ENCODE measurements at places on chromosomes 2 and 18.

- DNase-seq: no peak
These were observed 37.5 kb upstream of the NEB start for GRCh38 chr2:151771599-151772358.

- DNase-seq: no peak
These were observed 238.8 kb downstream of the IKZF2 start for GRCh38 chr2:212912445-212913103.

GRCh38 chr2:136091899-136092298 is 26.1 kb downstream of the CXCR4 start:
- DNase-seq: no peak

DNA sequence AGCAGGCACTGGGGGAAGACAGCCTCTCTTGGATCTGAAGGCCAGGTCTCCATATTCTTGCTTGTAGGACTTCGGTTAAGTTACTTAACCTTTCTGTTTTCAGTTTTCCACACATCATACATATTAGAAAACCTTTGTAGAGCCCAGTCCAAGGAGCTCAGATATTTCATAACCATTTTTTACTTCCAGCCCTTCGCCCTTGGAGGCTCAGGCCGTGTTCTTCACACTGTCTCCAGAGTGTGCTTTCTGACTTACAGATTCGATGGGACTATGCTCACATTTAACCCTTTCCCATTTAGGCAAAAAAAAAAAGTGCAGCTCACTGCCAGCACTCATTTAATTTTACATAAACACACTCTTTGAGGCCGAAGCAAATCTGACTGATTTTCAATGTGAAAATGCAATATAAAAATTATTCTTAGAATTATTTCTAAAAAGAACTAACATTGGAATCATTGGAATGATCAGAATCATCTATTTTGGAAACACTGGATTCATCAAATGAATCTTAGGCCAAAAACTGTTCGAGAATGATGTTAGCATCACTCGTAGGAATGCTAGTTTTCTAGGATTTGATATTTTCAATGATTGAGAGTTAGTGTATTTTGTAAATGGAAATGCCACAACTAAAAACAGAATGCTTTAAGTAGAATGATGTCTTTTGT is 55.0 kb downstream of the MTHFD2 start:
- no peak for DNase-seq

- DNase-seq: no peak
These were observed 42.0 kb downstream of the RDH14 start for GRCh38 chr2:18518116-18519111.

- DNase-seq: no peak
These were observed 9.0 kb upstream of the SFXN5 start for GRCh38 chr2:73080321-73081131.

- DNase-seq: no peak
These were observed 18.2 kb downstream of the FHOD3 start for GRCh38 chr18:36315736-36316135.

DNA sequence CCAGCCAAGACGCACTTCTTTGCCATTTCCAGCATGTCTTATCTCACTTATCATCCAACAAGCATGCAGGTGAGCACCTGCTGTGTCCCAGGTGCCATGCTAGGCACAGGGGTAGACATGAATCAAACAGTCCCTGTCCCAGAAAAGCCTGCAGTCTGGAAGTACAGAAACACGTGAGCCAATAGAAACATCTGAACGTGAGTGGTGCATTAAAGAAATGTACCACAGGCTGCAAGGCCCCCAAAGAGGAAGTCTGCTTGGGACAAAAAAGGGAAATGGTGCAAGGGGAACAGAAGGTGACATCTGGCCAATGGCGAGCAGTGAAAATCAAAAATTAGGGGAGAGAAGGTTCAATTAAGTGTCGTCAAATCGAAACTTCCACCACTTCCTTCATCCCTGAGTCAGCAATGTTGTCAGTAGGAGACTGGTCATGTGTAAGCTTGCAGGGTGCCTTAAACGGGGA is 17.6 kb upstream of the TMEM247 start:
- no peak for DNase-seq

DNA sequence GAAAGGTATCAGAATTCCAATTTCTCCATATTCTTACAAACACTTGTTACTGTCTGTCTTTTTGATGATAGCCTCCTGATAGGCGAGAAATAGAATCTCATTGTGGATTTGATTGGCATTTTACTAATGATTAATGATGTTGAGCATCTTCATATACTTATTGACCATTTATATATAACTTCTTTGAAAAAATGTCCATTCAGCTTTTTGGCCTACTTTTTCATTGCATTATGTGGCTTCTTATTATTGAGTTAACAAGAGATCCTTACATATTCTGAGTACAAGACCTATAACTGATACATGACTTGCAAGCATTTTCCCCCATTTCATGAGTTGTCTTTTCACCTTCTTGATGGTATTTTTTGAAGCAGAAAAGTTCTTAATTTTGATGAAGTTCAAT is 54.6 kb downstream of the QPCT start:
- no peak for DNase-seq

- no peak for DNase-seq
These were observed 217.1 kb downstream of the KLHL29 start for GRCh38 chr2:23602116-23602515.

- DNase-seq: no peak
These were observed 211.8 kb downstream of the NEDD4L start for GRCh38 chr18:58255701-58256311.

GRCh38 chr2:23689891-23690290 is 237.0 kb downstream of the ATAD2B start:
- DNase-seq: no peak
